ENCODE measurements at places on chromosomes 12 and 14.

GRCh38 chr14:72737560-72737943 is 156.3 kb downstream of the DPF3 start:
- DNase-seq: no peak

DNA sequence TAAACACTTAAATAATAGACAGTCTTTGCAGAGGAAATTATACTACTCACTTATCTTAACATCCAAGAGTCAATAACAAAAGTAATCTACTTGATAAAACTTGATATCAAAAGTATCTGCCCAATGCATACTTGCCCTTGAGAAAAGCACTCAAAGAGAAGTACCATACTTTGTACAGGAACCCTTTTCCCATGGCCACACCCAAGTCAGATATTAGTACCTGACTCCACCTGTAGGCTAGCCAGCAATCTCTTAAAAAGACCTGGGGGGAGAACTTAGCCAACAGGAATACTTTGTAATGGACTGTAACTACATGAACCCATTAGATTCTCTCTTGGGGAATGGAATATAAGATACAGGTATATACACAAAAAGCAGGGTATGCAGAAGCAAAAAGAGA is 99.6 kb upstream of the HECTD1 start:
- DNase-seq: no peak

DNA sequence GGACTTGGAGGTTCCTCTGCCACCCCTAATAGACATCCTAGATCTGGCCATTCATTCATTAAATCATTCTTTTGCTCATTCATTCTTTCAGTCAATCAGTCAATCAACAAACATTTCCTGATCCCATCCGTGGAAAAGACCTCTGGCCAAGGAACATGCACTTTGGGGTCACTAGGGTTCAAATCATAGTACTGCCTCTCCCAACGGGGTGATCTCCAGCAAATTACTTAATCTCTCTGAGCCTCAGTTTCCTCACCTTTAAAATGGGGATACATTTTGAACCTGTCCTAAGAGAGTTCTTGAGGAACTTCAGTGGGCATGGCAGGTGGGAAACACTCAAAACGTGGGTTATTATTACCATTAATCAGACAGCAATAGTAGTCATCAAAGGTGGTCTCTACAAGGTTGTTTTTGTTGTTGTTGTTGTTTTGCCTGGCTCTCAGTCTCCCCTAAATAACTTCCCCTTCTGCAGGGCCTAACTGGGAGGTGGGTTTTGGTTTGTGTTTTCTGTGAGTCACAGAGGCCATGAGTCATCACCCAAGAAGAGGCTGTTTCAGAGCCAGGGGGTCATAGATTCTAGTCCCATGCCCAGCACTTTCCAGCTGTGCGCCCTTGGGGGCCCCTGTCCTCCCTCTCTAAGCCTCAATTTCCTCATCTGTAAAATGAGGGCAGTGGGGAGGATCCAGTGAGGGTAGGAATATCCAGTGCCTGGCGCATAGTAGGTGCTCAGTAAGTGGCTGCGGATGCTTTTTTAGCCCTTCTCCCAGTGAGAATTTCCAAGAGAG is 16.9 kb upstream of the FAM222A start:
- no peak for DNase-seq

DNA sequence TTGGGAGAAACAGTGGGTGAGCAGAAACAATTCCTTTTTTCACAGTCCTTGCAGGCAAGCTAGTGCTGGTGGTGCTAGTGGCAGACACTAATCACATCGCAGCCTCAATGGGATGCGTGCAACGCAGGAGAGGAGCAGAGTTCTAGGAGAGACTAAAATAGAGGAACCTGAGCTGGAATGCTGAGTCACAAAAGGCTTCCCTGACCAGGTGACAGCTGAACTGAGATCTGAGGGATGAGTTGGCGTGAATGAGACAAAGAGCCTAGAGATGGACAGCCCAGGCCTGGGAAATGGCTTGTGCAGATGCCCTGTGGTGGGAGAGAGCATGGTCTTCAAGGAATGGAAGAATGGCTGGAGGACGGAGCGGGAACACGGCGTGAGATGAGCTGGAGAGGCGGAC is 25.8 kb downstream of the ACADS start:
- peak; percentile 16 for DNase-seq

GRCh38 chr14:39454906-39455539 is 22.8 kb upstream of the FBXO33 start:
- DNase-seq: no peak

DNA sequence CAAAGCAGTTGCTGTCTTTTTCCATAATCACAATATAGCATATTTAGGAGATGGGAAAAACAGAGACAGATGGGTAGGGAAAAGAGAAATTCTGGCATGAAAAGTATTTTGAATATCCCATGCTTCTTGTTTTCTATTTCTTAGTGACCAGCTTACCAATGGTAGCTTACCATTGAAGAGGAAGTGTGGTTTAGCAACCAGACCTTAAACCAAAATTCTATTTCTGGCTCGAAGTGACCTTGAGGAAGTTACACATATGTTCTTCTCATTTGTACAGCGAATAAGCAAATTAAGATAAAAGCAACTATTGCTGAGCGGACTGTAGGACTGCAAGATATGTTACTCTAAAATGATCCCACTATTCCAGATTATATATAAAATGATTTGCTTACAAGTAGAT is 82.9 kb downstream of the FGD4 start:
- DNase-seq: no peak

GRCh38 chr12:53004178-53004577 is 2.1 kb upstream of the EIF4B start:
- peak; percentile 71 for DNase-seq

- DNase-seq: no peak
Measured at GRCh38 chr12:89621521-89621920, 87.1 kb downstream of the ATP2B1 start.

DNA sequence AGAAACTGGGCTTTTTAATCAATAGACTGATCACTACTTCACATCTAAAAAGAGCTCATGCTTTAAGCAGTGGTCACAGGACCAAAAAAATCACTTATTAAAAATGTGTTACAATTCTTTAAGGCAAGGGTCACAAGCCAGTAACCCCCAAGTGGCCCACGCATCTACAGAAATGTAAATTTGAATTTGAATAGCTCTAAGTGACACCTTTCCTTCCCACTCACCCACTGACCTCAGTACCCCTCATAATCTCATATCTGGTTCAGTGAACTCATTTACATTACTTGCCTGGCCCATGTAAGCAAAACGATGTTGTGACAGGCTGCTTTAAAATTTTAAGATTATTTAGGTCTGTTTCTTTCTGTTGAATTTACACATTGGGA is 27.4 kb downstream of the NELL2 start:
- DNase-seq: no peak

Measured in kidney tubule cell (primary cell).